ENCODE measurements at places on chromosomes 7 and 10. TPM values are rescaled to one million over a fixed set of nuclear protein-coding genes. Genes with fewer than 3 reads are reported as not detected.

The ST8SIA6 gene
- total RNA-seq: 0.82 TPM

- H3K4me3 ChIP-seq: peak overlapping the region; percentile 72
- H3K4me1 ChIP-seq: peaks cover 12% of the 10 kb centered on the region
- no peaks in the 10 kb centered on the region for H3K36me3 ChIP-seq
- no peak for DNase-seq
Measured at GRCh38 chr7:28410628-28411531, 1.4 kb upstream of the CREB5 start.

GRCh38 chr7:44102846-44103565, 1.1 kb upstream of the AEBP1 start:
- no peak overlapping the region for H3K4me3 ChIP-seq
- DNase-seq: no peak
- no peak overlapping the region for H3K27ac ChIP-seq
- H3K4me1 ChIP-seq: peaks cover 12% of the 10 kb centered on the region
- no peaks in the 10 kb centered on the region for H3K36me3 ChIP-seq

GRCh38 chr7:2806571-2806970, 37.5 kb downstream of the GNA12 start:
- H3K27ac ChIP-seq: peak overlapping the region; percentile 99
- no peak for DNase-seq
- no peaks in the 10 kb centered on the region for H3K36me3 ChIP-seq
- H3K27me3 ChIP-seq: no peaks in the 10 kb centered on the region
- H3K4me3 ChIP-seq: no peak overlapping the region
- peaks cover 86% of the 10 kb centered on the region for H3K4me1 ChIP-seq

Measured in Panc1 (cell line).